ENCODE measurements at places on chromosomes 1 and 21. TPM values are rescaled to one million over a fixed set of nuclear protein-coding genes. Genes with fewer than 3 reads are reported as not detected.

TARS2 gene
- 38.7 TPM for total RNA-seq

WNT4 gene
- not detected for total RNA-seq

DNAH14 gene
- 36.6 TPM for total RNA-seq

TRIM17 gene
- not detected for total RNA-seq

HHIPL2 gene
- total RNA-seq, result not detected

HES4 gene
- 218 TPM for total RNA-seq

ZNF695 gene
- 7.9 TPM for total RNA-seq

KIAA0040 gene
- total RNA-seq, result not detected

STIL gene
- 5.4 TPM for total RNA-seq

FCGR3B gene
- total RNA-seq, result not detected

TTLL10 gene
- not detected for total RNA-seq

SLC35E2B gene
- total RNA-seq, result 151 TPM

GFI1 gene
- not detected for total RNA-seq

Measured in glutamatergic neuron (in vitro differentiated cells).